ENCODE measurements at places on chromosomes 5 and 9.

GRCh38 chr9:38346811-38347210, 45.7 kb upstream of the ALDH1B1 start:
- no peak for DNase-seq

GRCh38 chr5:149381261-149381985, 2.3 kb upstream of the IL17B start:
- DNase-seq, result no peak

GRCh38 chr5:168239325-168239724, 52.1 kb upstream of the WWC1 start:
- DNase-seq, result no peak

DNA sequence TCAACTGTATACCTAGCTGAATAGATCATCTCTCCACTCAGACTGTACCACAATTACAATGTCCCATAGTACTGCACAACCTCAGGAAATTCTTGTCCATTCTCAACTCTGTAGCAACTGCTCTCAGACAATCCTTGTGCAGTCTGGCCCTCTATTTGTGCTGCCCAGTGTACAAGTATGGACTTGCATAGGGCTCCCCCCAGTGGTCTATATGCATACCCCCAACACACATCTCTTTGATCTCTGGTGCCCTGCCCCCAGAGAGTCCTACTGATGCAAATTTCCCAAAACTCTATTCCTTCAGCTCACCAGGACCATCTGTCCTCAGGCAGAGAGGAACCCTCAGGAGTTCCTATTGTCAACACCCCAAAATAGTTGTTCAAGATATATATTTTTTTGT, 205.3 kb downstream of the SLCO4C1 start:
- DNase-seq, result no peak

GRCh38 chr9:80518441-80518840, 946.7 kb downstream of the TLE4 start:
- DNase-seq, result no peak

GRCh38 chr9:73050065-73050816, 97.4 kb upstream of the ALDH1A1 start:
- no peak for DNase-seq

- DNase-seq, result no peak
These were observed 47.9 kb downstream of the MFAP3 start for GRCh38 chr5:154086641-154087040.

GRCh38 chr9:112076814-112077213, 98.3 kb downstream of the SUSD1 start:
- no peak for DNase-seq

GRCh38 chr9:18601026-18601425, 127.1 kb downstream of the ADAMTSL1 start:
- DNase-seq, result no peak

- DNase-seq, result no peak
These were observed 3.2 kb downstream of the WDR5 start for GRCh38 chr9:134139081-134139480.

GRCh38 chr9:708551-709432, 132.7 kb upstream of the DMRT1 start:
- DNase-seq, result no peak

DNA sequence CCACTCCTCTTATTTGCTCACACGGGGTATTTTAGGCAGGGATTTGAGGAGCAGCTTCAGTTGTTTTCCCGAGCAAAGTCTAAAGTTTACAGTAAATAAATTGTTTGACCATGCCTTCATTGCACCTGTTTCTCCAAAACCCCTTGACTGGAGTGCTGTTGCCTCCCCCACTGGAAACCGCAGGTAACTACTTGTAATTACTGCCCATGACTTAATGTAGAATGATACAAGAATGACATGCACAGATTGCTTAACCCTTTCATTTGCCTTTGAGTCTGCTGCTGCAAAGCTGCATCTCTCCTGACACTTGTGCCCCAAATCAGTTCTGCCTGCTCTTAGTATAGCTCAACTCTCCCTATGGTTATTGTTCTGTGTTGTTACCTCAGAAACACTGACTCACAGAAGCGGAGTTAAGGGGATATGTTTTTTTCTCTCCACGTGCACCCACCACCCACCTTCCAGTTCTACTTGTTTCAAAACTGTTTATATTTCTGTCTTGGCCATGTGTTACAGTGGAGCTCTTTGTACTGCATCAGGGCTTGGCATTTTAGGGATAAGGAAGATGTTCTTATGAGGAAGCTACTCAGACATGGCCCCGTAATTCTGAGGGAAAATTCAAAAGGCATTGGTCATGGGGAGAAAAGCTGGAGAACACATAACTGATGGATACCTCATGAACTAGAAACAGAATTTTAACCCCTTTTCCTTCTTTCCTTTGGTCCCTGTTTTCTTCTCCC, 2.3 kb downstream of the ADRB2 start:
- DNase-seq, result no peak

DNA sequence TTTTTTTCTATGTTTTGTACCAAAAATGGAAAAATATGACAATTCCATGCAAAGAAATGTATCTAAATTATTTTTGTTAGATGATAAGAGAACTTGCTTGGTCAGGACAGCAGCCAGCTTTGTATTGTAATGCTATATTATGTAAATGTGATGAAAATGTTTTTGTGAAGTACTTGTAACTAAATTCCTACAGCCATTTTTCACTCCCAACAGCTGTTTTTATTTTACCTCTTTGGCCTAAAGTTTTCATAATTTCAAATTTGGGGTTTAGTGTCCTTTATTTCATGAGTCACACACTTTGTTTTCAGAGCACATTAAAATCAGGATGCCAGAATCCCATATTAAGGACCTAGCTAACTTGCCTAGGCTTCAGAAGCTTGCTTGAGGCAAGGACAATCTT, 64.1 kb downstream of the WDR41 start:
- DNase-seq, result no peak

GRCh38 chr5:93611976-93612854, 29.2 kb downstream of the NR2F1 start:
- no peak for DNase-seq

DNA sequence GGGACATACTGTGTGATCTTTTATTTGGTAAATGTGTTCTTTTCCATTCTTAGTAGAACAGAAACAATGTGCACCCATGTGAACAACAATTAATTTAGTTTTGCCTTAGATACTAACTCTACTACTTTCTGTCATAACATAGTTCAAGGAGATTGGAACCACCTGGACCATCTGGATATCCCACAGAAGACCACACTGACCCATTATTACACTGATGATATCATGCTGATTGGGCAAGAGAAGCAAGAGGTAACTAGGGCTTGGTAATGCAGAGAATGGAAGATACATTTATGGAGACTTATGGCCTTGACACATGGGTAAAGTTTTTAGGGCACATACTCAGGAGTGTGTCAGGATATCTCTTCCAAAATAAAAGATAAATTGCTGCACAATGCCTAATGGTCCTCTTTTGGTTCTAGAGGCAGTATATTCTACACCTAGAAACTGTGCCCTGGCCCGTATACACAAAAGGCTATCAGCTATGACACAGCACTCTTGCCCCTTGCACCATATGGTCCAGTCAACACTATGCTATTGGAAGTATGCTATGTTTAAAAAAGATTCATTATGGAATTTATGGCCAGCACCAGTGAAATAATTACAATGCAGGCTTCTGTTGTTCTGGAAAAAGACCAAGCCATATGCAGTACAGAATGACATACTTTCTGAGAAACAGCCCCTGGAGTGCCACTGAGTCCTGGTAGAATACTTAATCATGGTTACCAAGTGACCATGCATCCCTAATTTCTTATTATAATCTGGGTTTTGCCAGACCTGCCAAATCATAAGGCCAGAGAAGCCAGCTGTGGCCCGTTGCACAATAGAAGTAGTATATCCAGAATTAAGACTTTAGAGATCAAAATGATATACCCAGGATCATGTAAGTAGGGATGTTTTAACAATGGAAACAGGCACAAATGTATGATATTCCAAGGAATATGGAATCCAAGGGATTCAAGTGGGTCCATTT, 41.6 kb upstream of the MROH2B start:
- DNase-seq, result no peak

DNA sequence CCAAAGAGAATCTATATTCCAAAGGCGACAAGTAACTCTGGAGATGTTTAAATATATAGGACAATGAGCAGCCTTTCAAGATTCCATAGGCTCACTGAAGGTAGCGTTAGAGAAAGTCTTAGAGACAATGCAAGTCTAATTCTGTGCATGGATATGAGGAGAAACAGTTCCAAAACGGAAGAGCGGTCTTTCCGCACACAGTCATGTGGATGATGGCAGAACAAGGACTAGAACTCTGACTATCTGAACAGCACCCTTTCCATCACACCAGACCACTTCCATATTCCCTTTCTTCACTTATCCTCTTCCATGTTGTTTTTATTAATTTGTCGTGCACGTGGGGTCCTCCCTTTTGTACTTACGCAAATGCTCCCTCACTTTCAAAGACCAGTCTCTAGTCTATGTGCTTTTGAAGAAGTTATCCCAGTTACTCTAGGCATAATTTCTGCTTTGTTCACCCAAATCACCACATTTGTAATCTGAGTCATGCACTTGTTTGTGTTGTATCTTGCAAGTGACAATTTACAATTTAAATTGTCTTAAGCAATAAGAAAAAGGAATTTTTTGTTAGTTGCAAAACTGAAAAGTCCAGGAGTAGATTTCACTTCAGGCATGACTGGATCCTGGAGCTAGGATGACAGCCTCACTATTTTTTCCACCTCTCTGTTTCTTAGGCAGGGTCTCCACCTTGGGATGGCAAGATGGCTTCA, 116.0 kb upstream of the ADRA1B start:
- no peak for DNase-seq

GRCh38 chr9:7816021-7816420, 16.4 kb upstream of the DMAC1 start:
- no peak for DNase-seq

GRCh38 chr5:154898210-154898609, 39.8 kb downstream of the CNOT8 start:
- no peak for DNase-seq

DNA sequence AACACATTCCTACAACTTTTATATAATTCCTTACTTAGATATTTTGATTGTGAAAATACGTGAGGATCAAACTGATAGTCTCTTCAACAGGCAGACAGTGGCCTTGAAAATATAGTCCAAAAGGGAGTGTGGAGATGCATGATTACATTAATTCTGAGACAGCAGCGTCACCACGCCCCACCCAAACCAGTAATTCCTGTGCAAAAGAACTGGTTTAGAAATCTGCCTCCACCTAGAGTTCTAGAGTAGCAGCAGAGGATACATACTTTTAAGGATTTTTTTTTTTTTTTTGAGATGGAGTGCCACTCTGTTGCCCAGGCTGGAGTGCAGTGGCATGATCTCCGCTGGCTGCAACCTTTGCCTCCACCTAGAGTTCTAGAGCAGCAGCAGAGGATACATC, 1.6 kb upstream of the TUT7 start:
- no peak for DNase-seq

- no peak for DNase-seq
These were observed 206.4 kb downstream of the NXNL2 start for GRCh38 chr9:88741335-88741734.

DNA sequence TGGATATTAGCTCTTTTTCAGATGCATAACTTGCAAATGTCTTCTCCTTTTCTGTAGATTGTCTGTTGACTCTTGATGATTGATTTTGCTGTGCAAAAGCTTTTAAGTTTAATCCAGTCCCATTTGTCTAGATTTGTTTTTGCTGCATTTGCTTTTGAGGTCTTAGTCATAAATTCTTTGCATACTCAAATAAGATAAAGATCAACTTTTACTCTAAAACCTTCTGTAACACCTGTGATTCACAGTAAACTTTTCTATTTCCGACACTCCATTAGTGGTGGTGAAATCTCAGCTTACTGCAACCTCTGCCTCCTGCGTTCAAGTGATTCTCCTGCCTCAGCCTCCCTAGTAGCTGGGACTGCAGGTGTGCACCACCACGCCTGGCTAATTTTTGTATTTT, 239.0 kb upstream of the ST8SIA4 start:
- no peak for DNase-seq

DNA sequence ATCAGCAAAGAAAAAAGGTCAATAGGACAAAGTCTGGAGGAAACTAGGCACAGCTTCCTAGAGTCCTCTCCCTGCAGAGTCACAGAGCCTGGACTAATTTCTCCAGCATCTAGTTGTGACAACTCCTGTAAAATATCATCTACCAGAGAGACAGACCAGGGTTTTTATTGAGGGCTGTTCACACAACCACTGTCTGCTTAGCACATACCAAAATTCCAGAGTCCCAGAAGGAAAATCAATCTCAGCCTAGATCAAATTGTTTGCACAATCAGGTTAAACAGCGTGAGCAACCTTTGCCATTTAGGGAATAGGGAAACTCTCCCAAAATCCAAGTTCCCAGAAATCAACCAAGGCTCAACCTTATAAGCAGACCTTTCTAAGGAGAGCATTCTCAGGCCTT, 190.3 kb downstream of the SYK start:
- DNase-seq, result no peak

DNA sequence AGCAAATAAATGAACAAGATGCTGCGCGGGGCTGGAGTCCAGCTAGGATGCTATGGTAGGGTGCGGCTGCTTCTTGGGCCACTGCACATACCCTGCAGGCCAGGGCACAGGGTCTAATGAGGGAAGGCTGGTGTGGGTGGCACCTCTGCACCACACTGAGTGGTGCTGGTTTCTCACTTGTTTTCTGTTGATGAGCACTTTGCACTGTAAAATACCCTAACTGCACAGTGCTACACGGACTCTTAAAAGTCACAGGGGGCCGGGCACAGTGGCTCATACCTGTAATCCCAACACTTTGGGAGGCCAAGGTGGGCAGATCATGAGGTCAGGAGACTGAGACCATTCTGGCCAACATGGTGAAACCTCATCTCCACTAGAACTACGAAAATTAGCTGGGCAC, 52.7 kb upstream of the DMRT1 start:
- no peak for DNase-seq

- no peak for DNase-seq
These were observed 84.8 kb downstream of the DAP start for GRCh38 chr5:10676224-10676623.

DNA sequence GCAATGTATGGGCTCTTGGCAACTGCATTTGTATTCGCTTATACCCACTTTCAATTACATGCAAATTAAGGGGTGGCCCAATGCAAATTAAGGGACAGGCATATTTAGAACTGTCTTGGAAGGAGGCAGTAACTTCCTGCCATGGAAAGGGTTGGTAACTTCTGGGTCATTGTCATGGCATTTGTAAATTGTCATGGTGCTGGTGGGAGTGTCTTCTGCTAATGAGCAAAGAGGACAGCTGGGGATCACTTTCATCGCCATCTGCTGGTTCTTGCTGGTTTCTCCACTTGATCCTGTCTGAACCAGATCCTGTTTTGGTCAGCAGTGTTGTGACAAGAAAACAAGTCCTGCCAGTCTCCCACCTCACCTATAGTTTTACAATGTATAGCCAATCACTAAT, 23.3 kb upstream of the UGT3A2 start:
- no peak for DNase-seq

GRCh38 chr5:59171131-59171530, 588.3 kb downstream of the RAB3C start:
- DNase-seq, result no peak

All from stimulated activated CD8-positive, alpha-beta memory T cell treated with anti-CD3 and anti-CD28 coated beads, Interleukin-7, amount 100 ng/mL, for 4 hours (primary cell).